HFFc6 (cell line): ENCODE measurements at places on chromosomes 6 and 20. TPM values are rescaled to one million over a fixed set of nuclear protein-coding genes. Genes with fewer than 3 reads are reported as not detected.

GRCh38 chr6:132382630-132383175 lies 18.6 kb downstream of the MOXD1 start:
- DNase-seq: no peak

Gene ME1
- total RNA-seq: 25.7 to 36.5 TPM (median 28.0 TPM) in 3 replicates

DNA sequence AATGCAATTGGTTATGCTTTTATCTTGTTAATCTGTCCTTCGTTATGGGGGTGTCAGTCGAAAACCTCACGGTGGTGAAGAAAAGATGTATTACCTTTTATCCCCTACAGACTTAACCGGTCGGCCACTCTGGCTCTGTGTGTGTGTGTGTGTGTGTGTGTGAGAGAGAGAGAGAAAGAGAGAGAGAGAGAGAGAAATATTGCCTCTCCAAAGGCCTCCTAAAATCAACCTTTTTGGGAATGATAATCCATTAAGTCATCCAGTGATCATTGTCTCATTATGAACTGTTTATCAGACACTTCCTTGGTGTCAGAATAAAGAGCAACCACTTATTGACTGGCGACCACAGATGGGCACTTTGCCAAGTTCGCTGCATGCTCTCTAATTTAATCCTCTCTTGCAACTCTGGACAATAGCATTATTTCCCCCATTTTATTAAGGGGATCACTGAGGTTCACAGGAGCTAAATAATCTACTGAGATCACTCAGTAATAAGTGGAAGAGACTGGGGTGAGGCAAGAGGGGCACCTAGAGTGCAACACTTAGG lies 30.7 kb downstream of the SLC35D3 start:
- no peak for DNase-seq

- no peak for DNase-seq
Measured at GRCh38 chr6:20223141-20223540, 10.9 kb upstream of the MBOAT1 start.

DNA sequence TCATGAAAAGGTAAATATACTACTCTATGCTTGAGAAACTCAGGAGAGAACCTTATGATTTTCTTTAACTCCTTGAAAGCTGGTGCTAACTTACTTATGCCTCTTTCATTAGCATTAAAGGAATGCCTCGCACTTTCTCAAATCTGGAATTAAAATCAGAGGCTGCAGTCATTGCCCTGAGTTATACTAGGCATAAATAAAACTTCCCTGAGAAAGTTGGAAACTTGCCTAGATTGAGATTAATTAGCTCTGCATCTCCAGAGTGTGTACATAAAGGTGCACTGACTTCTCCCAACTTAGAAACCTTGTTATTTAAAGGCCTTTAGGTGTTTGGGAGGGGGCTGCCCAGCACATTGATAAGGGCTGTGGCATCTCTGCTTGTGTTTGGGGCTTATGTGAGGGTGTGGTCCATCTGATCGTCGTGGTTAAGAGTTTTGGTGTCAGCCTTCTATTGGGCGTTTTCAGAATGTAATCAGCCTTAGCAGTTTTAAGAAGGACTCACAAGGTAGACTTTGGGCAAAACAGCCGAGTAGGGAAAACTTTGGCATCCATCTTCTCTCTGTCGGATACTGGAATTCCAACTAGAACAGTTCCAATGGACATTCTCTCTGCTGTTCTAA lies 32.1 kb upstream of the CCN6 start:
- DNase-seq: no peak

- no peak for DNase-seq
Measured at GRCh38 chr6:134539865-134540323, 222.0 kb upstream of the SGK1 start.

Gene SYCP2
- total RNA-seq: 0.46 to 1.2 TPM (median 0.56 TPM) in 3 replicates

- DNase-seq: peak; percentile 28
Measured at GRCh38 chr6:144758602-144759001, 473.5 kb downstream of the UTRN start.
